ENCODE measurements at places on chromosomes 16 and 17.

DNA sequence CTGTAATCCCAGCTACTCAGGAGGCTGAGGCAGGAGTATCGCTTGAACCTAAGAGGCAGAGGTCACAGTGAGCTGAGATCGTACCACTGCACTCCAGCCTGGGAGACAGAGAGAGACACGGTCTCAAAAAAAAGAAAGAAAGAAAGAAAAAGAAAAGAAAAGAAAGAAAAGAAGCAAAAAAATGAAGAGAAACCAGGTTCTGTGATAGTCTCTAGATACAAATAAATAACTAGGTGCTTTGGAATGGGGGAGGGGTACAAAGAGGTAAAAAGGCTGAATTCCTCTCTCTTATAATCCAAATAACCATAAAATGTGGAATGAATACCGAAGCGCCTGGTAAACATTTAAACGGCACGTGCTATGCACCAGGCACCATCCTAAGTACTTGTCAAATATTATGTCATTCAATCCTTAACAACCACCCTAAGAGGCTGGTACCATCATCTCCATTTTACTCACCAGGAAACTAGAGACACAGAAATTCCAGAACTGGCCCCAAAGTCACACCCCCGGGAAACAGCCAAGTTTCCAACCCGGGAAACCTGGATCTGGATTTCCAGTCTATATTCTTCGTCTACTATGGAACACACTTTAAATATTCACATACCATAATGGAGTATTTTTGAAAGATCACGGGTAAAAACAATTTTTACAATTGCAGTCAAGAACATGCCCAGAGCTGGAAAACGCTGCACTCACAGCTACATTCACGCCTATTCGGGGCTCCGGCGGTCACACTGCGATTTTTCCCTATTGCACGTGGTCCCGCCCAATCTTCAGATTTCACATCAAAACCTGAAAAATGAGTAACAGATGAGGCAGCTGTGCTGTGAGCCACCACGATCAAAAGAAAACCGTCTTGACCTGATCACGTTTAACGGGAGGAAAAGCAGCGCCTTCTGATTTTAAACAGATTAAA lies 10.5 kb downstream of the NXN start:
- no peak for DNase-seq

DNA sequence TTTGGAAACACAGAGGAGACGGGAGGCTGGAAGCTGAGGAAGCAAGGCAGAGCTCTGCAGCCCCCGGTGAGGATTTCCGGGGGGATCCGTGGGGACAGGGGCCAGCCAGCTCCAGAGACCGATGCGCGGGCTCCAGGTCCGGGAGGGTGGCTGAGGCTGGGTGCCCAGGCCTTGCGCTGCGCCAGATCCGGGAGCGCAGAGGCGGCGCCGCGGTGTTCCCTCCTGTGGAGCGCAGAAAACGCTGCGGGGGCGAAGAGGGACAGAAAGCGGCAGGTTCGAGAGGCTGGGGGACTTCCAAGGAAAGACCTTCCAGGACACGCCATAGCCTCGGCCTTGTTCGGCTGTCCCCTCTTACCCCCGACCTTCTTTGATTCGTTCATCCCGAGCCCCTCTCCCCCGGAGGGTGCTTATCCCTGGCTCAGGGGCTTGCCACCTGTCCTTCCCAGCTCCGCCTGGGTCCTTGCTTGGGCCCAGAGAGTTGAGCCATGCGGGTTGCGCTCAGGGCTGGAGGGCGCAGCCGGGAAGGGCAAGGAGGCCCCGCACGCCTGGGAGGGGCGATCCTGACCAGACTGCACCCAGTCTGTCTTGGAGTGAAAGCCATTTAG lies 697 bp upstream of the SHISA9 start:
- DNase-seq, result no peak

- no peak for DNase-seq
These were observed 452.3 kb downstream of the CNTNAP4 start for GRCh38 chr16:76729525-76729924.

DNA sequence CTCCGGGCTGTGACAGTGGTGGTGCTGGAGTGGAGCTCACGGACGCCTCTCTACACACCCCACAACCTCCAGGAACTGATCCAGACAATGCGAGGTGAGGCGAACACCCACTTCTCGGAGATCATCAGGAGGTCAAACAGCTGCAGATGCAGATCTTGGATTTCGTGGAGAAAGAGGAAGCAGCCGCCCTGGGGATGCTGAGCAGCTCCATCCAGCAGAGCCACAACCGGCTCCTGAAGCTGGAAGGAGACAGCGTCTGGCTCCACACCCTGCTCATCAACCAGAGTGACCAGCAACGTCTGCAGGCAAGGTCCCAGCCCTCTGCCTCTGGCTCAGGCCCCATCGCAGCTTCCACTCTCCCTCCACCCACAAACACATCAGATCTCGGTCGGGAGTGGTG lies 13.2 kb upstream of the SLC16A5 start:
- DNase-seq, result no peak

DNA sequence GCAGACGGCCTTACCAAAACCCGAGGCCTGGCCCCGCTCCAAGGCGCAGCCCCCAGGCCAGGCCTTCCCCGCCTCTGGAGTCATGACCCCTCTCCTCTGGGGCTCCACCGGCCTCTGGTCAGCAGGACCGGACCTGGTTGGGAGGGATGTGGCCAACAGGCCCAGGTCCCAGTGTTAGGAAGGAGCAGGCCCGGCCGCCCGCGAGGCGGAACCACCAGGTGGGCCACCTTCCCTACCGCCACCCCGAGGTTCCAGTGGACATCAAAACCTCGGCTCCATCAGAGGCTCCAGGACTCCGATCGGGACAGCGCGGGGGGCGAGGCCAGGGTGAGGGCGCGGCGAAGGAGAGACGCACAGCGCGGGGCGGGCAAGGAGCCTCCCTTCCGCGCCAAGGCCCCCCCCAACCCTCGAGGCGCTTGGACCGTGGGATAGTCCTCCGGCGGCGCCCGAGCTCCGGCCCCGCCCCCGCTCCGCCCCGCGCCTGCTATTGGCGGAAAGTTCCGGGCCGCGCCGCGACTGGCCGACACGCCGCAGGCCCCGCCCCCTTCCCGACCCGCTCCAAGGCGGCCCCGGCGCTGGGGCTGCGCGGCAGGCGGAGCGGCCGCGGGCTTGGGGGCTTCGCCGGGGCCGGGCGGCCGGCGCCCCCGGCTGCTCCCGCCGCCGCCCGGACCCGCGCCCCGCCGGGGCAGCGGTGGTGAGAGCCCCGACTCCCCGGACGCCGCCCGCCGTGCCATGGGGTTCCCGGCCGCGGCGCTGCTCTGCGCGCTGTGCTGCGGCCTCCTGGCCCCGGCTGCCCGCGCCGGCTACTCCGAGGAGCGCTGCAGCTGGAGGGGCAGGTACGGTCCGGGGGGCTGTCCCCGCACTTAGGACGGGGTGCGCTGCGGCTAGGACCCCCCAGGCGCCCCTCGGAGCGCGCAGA lies at the start of gene METRN:
Gene METRN, plus strand, starts transcription at position 561 of the 919 bp plus-strand sequence. Its CDS starts 172 bp downstream, at position 733.
- DNase-seq, result peak; percentile 74

GRCh38 chr17:71071837-71072236 lies 902.5 kb downstream of the KCNJ2 start:
- no peak for DNase-seq

DNA sequence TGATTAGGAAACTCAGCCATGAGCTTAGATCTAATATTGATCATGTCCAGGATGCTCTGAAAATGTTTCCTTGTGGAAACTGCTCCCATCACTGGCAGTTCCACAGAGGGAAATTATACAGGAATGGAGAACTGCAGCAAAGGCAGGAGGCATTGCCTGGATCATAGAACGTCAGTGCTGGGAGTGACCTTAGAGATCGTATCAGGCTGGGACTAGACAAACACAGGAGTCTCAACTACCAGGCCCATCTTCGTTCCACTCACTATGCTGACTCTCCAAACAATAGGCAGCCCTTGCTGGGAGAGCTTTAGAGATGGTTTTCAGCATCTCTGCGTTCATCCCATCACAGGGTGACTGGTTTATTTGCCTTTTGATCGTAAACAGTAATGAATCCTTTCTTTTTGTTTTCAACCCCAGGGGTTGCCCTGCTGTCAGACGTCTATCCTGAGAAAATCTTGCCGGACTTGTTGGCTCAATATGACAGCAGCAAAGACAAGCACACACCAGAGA lies 130.3 kb downstream of the TANGO6 start:
- DNase-seq, result no peak

DNA sequence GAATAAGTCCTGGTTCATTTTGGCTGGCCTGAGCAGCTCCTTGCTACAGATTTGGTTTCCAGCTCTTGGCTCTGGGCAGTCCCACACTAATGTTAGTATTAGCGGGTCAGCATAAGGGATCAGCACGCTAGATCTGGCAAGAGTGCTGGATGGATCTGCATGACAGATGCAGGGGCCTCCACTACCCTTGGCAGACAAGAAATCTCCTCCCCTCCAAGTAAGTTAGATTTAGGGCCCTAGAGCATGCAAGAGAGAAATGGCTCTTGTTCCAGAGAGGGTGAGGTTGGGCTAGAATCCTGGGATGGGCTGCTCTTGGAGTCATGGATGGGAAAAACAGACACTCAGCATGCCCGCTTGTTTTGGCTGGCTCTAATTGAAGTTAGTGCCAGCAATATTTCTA lies 414.3 kb downstream of the RBFOX1 start:
- no peak for DNase-seq

- DNase-seq, result no peak
These were observed 102.6 kb upstream of the CREBBP start for GRCh38 chr16:3983081-3983520.

- DNase-seq, result no peak
These were observed 156.4 kb upstream of the CDC42EP4 start for GRCh38 chr17:73468221-73468620.

DNA sequence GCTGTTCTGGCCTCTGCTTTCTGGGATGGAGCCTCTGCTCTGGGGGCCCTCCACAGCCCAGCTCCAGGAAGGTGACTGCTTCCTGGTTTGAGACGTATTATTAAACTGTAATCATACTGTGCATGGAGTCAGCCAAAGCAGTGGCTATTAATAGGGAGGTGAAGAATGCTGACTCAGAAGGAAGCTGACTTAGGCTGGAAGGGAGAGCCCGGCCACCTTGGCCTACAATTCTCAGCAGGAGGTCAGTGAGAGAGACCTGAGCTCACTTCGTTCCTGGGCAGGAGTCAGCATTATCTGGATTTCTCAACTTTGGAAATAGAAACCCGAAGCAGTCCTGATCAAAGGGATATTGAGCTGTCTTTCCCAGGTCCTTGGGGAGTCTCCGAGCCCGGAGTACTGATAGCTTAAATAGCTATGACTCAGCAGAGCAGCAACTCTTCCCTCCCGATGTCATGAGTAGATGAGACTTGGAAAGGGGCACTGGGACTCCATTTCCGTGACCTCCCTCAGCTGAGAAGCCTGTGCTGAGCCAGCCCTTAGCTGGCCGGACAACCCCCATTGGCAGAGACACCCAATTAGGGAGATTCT lies 91.8 kb downstream of the YPEL2 start:
- no peak for DNase-seq

DNA sequence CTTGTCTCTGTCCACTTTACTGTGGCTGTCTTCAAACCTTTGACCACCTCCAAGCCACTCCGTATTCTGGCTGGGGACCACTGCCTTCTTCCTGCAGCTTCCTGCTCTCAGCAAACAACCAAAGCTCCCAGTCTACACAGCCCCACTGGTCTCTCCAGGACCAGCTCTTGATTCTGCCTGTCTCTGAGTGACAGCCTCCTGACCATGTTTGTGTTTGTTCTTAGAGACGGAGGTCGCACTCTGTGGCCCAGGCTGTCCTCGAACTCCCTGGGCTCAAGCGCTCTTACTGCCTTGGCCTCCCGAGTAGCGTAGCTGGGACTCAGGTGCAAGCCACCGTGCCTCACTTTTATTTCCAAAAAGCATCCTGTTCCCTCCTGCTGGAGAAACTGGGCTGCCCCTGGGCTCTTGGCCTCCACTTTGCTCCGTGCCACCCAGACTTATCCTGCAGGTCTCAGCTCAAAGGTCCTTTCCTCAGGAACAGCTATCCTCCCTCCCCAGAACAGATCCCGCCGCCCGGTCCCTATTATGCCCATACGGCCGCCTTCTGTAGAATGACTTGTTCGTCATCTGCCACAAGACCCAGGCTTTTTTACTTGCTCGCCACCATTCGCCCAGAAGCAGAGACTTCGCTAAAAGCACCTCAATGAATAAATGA lies 9.1 kb downstream of the MNT start:
- DNase-seq, result no peak

- no peak for DNase-seq
These were observed 253.3 kb downstream of the SLC39A11 start for GRCh38 chr17:72839131-72839725.

- DNase-seq, result no peak
These were observed 5.5 kb upstream of the CACNG5 start for GRCh38 chr17:66829386-66829864.

All from stimulated activated CD4-positive, alpha-beta T cell treated with anti-CD3 and anti-CD28 coated beads, TNF-alpha, amount 100 ng/mL, for 1 hour (primary cell).